IgD-negative memory B cell (primary cell): ENCODE measurements at places on chromosomes 7 and 10. TPM values are rescaled to one million over a fixed set of nuclear protein-coding genes. Genes with fewer than 3 reads are reported as not detected.

Gene TRIM74
- polyA plus RNA-seq: 0.66 TPM

Gene ZCWPW1
- 12.1 TPM for polyA plus RNA-seq

Gene GPR22
- not detected for polyA plus RNA-seq

Gene TLX1
- polyA plus RNA-seq: not detected

Gene CDNF
- 1.1 TPM for polyA plus RNA-seq

Gene PILRA
- polyA plus RNA-seq: 2.3 TPM

Gene RASSF4
- 0.69 TPM for polyA plus RNA-seq
